ENCODE measurements at places on chromosomes 7 and 10. TPM values are rescaled to one million over a fixed set of nuclear protein-coding genes. Genes with fewer than 3 reads are reported as not detected.

DNA sequence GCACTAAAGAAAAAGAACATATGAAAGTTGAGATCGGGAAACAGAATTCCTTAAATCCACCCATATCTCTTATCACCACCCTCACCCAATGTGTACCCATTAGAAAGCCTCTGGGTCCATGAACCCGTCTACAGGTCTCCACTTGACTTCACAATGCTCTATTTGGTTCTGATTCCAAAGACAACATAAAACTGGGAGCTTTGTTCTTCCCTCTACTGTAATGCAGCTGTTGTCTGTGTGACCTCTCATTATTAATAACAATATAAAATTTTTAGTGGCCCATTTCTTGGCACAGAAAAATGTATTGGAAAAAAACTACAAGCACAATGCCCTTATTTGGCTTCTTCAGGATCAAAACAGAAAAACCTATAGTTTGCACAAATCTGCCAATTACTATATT lies 30.0 kb downstream of the DOCK4 start:
- peaks cover 14% of the 10 kb centered on the region for H3K27me3 ChIP-seq
- no peaks in the 10 kb centered on the region for H3K4me1 ChIP-seq
- H3K4me3 ChIP-seq = no peak overlapping the region
- no peaks in the 10 kb centered on the region for H3K36me3 ChIP-seq
- H3K27ac ChIP-seq = no peak overlapping the region
- DNase-seq = no peak

- H3K27me3 ChIP-seq = no peaks in the 10 kb centered on the region
- no peaks in the 10 kb centered on the region for H3K36me3 ChIP-seq
- H3K4me1 ChIP-seq = no peaks in the 10 kb centered on the region
- DNase-seq = no peak
- no peak overlapping the region for H3K27ac ChIP-seq
- no peak overlapping the region for H3K4me3 ChIP-seq
Observed at GRCh38 chr7:108328174-108328651, 128.0 kb downstream of the NRCAM start.

GRCh38 chr7:20747001-20747400 lies 39.7 kb downstream of the SP8 start:
- no peaks in the 10 kb centered on the region for H3K4me1 ChIP-seq
- no peak overlapping the region for H3K4me3 ChIP-seq
- no peaks in the 10 kb centered on the region for H3K36me3 ChIP-seq
- no peak overlapping the region for H3K27ac ChIP-seq
- no peak for DNase-seq
- no peaks in the 10 kb centered on the region for H3K27me3 ChIP-seq

DNA sequence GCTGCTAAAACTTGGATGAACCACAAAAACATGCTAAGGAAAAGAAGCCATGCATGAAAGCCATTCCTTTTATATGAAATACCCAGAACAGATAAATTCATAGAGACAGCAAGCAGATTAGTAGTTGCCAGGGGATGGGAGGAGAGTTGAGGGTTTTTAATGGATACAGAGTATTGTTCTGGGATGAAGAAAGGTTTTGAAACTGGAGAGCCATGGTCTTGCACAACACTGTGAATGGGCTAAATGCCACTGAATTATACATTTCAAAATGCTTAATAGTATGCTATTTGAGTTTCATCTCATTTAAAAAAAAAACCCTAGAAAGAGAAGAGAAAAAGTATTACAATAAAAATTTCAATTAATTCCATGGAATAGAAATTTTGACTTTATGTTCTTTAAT lies 154.3 kb downstream of the GNAT3 start:
- DNase-seq = no peak
- no peaks in the 10 kb centered on the region for H3K27me3 ChIP-seq
- H3K4me1 ChIP-seq = no peaks in the 10 kb centered on the region
- H3K36me3 ChIP-seq = no peaks in the 10 kb centered on the region

GRCh38 chr7:15688911-15689310 lies 2.4 kb upstream of the MEOX2 start:
- no peak overlapping the region for H3K4me3 ChIP-seq
- H3K36me3 ChIP-seq = no peaks in the 10 kb centered on the region
- no peaks in the 10 kb centered on the region for H3K4me1 ChIP-seq
- no peak overlapping the region for H3K27ac ChIP-seq

- no peak for DNase-seq
- no peak overlapping the region for H3K27ac ChIP-seq
- H3K4me3 ChIP-seq = no peak overlapping the region
- peaks cover 26% of the 10 kb centered on the region for H3K4me1 ChIP-seq
- peaks cover 46% of the 10 kb centered on the region for H3K36me3 ChIP-seq
Observed at GRCh38 chr7:114988755-114989375, 67.0 kb downstream of the MDFIC start.

The CLRN3 gene
- total RNA-seq = not detected

The NUPR2 gene
- total RNA-seq = not detected

The ASB4 gene
- total RNA-seq = not detected

The PLXNA4 gene
- 0.15 TPM for total RNA-seq

The VWDE gene
- total RNA-seq = 1.6 TPM
